GM20000 (cell line): ENCODE measurements at places on chromosomes 3 and 15.

DNA sequence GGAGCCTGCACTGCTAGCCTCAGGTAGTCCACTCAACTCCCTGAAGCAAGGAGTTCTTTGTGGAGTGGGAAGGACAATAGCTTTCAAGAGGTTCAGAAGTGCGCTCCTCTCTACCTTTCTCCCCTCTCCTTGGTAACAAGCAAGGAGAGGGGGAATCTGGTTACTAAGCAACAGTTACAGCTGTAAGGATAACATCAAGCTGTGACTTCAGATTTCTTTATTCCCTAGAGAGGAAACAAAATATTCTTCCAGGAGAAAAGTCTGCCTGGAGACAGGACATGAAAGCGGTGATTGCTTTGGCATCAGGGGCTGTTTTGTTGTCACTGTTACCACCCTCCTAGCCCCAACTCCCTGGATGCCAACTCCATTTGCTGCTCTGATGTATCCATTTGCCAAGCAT lies 70.4 kb downstream of the TRANK1 start:
- no peak for DNase-seq

GRCh38 chr3:189455009-189455408 lies 176.2 kb upstream of the TP63 start:
- no peak for DNase-seq

DNA sequence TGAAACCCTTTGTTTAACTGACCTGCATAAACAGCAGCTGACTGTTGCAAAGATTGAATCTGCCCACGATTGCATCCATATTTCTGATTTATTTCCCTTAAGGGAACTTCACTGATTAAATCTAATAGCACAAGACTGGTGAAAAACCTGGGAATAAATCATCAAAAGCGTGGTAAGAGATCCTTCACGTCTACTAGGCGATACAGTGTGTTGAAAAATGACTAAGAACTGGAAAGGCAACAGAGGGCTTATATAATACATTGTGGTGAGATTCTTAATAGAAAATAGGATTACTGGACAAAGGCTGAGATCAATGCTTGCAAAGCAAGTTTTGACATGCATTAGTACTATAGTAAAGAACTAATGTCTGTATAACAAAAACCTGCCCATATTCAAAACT lies 49.0 kb downstream of the POLQ start:
- DNase-seq: no peak

- no peak for DNase-seq
Observed at GRCh38 chr15:29039466-29040369, 153.9 kb downstream of the APBA2 start.

DNA sequence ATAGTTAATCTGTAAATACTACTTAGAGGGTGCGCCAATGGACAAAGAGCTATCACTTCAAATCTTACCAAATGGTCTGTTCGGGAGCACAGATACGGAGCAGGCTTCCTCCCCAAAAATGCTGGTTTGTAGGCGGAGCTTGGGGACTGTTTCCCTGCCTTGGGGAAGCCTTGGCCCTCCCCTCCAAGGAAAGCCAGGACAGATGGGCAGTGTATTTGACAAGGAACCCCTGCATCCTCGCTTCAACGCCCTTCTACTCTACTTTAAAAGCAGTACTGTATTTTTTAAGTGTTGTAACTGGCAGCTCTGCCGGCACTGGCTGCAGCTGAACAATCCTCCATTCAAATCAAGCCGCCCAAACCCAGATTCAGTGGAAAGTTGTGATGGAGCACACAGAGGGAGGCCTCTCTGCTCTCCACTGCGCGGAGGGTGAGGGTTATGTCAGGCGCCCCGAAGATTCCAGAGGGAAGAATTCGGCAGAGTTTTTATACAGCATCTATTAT lies 83.1 kb upstream of the FNDC3B start:
- no peak for DNase-seq
